ENCODE measurements at places on chromosomes 4 and X.

GRCh38 chr4:90889171-90889570 is 762.0 kb downstream of the CCSER1 start:
- DNase-seq = no peak

DNA sequence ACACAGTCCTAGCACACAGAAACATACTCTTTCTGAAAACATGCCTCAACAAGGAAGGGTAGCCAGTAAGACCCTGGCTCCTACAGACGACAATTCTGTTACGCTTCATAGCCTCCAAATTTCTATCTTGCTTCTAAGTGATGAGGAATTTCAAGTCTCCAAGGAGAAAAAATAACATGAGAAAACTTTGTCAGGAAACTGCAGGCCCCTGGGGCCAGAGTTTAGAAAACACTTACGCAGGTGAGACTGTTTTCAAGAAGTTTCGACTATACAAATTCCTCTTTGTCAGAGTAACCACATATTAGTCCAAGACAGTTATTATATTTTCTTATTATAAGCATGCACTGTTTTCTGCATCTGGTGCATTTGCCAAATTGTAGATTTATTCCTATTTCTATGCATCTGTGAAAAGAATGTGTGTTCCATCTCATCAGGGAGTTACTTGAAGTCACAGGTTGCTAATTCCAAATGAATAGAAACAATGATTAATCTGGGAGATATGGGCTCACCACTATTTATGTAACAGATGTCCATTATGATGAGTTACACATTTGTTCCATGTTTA is 30.3 kb upstream of the HCCS start:
- DNase-seq = no peak

DNA sequence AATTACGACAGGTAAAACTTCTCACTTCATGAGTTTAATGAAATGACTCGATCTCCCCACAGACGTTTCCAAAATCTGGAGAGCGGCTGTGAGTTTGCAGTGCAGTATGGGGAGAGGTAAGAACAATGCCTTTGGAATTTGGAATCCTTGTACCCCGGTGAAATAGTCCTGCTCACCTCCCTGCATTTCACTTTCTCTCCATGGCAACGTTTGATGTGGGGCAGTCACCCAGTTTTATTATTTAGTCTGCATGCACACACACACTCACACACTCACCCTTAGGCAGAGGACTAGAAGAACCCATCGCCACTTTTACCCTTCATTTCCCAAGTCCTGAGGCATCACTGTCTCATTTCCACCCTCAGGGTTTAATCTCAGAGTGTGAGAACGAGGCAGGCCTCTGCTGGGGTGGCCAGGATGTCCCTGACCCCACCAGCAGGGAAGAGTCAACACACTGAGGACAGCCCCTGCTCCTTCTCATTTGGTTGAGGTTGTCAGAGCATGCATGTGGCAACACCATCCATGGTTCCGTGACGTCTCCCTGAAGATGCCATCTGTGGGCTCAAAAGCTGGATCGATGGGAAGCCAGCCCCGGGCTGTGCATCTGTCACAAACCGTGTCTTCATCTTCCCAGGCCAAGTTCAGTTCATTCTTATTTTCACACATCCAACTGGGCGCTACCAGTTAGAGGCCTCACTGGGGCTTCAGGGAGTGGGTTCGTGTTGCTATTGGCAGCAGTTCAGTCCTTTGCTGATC is 119.8 kb upstream of the TRIM2 start:
- DNase-seq = no peak

GRCh38 chr4:56674984-56675383 is 6.1 kb downstream of the HOPX start:
- DNase-seq = no peak

DNA sequence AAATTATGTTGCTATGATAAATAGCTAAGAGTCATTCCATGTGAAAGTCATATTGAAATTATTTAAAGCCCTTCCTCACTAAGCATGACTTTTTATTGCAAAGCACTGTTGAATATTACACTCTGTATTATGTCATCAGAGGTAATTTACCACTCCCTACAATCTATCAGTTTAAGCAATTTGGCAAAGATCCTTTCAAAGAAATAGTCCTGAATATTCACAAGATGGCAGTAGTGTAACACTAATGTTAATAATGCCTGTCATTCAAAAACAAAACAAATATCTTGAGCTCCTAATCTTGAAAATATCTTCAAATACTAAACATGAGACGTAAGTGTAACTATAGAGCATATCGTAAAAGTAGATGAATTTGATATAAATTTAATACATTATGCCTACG is 208.6 kb upstream of the TECRL start:
- no peak for DNase-seq

GRCh38 chr4:151860561-151861093 is 99.8 kb upstream of the GATB start:
- DNase-seq = no peak

DNA sequence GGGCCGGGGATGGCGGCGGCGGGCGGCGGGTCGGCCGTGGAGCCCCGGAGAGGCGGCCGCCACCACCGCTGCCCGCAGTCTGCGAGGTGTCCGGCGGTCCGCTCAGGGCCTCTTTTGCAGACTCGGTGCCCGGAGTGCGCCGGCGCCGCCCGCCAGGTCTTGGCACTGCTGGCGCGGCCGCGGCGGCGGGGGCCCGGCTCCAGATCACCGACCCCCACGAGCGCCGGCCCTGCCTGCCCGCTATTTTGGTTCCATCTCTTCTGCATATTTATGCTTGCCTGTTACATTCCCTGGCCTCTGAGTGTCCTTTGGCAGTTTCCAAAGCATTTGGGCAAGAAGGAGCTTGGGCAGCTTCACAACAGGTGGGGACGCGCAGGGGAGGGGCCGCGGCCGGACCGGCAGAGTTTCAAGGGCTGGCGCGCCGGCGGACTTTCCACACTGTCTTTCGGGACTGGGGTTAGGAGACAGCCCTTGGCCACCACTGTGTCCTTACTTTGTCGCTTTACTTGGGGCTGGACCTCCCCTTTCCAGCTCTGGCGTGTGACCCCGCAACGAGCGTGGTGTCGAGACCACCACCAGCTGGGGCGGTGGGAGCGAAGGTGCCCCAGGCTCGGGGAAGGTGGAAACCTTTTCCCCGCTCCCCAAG is 668 bp upstream of the TAPT1 start:
- no peak for DNase-seq

DNA sequence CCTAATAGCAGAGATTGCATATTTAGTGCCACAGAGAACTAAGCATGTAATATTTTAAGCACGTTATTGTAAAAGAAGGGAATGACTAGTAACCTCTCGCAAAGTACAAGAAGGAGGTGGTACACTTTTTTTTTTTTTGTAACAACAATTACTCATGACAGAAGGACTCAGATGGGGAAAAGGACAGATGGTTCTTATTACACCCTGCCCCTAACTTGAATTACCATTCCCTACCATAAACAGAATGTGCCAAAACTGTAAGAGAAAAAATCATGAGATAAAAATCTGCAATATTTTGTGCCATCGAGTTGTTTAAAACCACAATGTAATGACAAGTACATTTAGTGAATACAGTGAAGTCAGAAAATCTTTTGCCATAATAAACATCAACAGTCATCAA is 33.0 kb upstream of the RAPGEF2 start:
- DNase-seq = no peak

- no peak for DNase-seq
Measured at GRCh38 chrX:36583674-36584073, 424.5 kb upstream of the FAM47C start.

DNA sequence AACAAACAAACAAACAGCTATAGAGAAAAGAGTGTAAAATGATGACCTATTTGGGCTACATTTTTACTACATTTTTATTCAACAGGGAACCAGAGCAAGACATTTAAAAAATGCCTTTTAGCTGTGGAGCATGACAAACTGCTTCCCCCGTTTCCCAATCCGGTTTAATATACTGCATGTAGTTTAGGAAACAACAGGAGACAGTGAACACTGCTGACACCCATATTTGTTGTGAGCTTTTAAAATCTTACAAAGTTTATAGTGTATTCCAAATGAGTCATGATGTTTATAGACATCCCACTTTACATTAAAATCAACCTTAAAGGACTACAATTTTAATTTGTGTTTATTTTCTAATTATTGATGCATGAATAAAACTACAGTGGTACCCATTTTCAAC is 1238.3 kb downstream of the TECRL start:
- DNase-seq = no peak

DNA sequence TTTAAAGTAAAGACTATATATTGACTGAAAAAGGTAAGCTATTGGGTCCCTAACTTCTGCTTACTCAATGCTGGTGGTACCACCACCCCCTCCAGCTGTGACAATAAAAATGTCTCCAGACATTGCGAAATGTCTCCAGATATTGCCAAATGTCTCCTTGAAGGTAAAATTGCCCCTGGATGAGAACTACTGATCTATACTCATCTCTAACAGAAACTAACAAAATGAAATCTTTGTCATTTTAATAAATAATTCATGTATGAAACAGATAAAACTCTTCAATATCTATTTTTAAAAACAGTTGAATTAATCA is 20.1 kb downstream of the CLTRN start:
- DNase-seq = no peak
